ENCODE measurements at places on chromosomes 13 and 19. TPM values are rescaled to one million over a fixed set of nuclear protein-coding genes. Genes with fewer than 3 reads are reported as not detected.

Gene ONECUT3
- not detected for total RNA-seq

Gene RFPL4A
- not detected for total RNA-seq

- H3K36me3 ChIP-seq = peaks cover 84% of the 10 kb centered on the region
Observed at GRCh38 chr19:11096210-11096841, 7.1 kb downstream of the LDLR start.

DNA sequence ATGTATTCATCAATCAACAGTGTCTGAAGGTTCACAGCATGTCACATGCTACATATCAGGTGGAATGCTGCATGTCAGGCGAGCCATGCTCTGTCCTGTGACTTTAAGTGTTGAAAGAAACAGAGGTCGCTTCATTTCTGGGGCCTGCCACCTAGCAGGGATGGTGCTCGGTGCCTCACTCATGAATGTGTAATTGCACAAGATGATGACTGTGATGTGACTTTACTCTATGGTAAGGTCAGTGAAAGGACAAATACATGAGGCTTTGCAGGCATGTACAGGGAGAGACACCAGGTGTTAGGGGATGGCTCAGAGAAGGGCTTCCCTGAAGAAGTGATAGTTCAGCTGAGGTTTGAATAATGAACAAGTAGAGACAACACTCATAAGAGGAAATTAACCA is 66.7 kb downstream of the FRY start:
- peaks cover 2% of the 10 kb centered on the region for H3K36me3 ChIP-seq
- H3K4me1 ChIP-seq = no peaks in the 10 kb centered on the region

Gene YJEFN3
- 13.2 TPM for total RNA-seq

DNA sequence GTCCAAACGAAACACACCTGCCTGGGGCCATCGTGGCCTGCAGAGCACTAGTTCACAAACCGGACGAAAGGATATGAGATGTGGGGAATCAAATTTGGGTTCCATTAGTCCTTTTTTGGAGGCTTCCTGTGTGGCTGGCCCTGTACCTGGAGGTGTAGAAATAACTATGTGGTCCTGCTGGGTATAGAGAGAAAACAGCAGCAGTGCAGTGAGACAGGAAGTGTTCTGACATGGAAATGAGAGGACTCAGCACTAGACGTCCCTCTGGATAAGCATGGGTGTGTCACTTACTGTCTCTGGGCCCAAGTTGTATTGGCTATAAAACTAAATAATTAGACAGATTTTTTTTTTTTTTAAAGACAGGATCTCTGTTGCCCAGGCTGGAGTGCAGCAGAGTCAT is 12.3 kb downstream of the KDELR1 start:
- peaks cover 15% of the 10 kb centered on the region for H3K36me3 ChIP-seq
- no peak overlapping the region for H3K4me3 ChIP-seq
- DNase-seq = no peak
- no peak overlapping the region for H3K27ac ChIP-seq
- H3K27me3 ChIP-seq = no peaks in the 10 kb centered on the region
- peaks cover 5% of the 10 kb centered on the region for H3K4me1 ChIP-seq

DNA sequence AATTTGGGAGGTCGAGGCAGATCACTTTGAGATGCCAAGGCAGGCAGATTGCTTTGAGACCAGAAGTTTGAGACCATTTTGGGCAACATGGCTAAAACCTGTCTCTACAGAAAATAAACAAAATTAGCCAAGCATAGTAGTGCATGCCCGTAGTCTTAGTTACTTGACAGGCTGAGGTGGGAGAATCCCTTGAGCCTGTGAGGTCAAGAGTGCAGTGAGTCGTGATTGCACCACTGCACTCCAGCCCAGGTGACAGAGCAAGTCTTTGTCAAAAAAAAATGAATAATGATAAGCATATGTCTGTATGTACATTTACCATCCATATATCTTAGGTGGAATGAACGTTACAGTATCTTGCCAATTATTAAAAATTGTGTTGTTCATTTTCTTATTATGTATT is 2447.7 kb downstream of the PCDH9 start:
- H3K27me3 ChIP-seq = no peaks in the 10 kb centered on the region
- no peak overlapping the region for H3K4me3 ChIP-seq
- H3K4me1 ChIP-seq = no peaks in the 10 kb centered on the region

DNA sequence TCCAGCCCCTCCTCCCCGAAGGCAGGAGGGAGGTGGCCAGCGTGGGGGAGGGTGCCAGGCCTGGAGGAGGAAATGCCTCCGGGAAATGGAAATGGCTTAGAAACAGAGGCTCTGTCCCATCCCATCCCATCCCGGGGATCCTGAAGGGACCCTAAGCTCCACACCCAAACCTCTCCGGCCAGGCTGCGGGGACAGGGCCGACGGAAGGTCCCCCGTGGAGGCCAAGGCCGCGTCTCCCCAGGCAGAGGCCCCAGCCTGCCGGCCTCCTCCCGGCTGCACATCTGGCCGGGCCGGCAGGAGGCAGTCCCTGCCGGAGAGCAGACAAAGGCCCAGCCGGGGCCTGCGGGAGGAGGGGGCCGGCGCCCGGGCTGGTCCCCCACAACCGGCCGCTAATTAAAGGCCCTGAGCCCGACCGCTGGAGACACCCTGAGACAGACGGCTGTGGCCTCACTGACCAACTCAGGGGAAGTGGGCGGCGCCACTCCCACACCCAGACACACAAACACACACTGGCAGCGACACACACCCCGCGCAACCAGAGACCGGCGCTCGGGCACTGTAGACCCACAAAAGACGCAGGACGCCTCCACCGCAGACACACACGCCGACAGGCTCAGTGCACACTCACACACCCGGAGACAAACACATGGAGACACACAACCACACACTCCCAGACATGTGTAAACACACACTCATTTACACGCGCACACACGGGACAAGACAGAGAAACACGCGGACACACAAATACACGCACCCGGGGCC is 1.1 kb downstream of the ADAMTS10 start:
- peak overlapping the region; percentile 70 for H3K27ac ChIP-seq
- peaks cover 20% of the 10 kb centered on the region for H3K4me1 ChIP-seq
- peaks cover 4% of the 10 kb centered on the region for H3K36me3 ChIP-seq
- no peak for DNase-seq

Gene SMIM17
- 0.25 TPM for total RNA-seq

DNA sequence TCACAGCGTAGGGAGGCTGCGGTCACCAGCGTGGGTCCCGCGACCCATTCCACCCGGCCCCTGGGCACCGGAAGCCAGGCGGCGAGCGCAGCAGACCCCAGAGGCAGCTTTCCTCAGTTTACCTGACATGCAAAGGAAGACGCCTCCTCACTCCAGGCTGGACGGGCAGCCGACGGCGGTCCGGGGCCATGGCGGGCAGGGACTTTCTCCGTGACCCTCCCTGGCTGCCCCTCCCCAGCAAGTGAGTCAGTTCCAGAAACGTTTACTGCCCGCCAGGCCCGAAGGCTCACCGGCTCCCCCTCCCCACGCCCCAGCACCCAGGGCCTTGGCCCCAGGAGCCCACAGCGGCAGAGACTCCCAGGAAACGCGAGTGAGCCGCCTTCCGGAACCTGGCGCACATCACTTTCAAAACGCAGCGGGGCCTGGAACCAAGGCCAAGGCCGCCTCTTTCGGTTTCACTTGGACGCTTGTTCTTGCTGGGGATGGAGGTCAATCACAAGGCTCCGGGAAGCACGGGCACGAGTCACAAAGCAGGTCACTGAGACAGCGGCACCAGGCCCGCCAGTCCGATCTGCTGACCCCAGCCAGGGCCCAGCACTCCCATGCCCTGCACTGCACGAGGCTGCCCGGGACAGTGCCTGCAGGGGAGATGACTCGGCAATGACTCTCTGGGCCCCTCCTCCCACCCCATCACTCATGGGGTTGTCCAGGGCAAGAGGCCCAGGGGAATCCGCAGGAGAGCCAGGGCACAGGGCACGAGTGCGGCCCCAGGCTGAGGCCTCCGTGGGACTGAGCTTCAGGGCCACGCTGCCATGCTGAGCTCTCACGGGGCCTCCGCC is 5.3 kb downstream of the SBNO2 start:
- H3K27me3 ChIP-seq = no peaks in the 10 kb centered on the region
- no peak overlapping the region for H3K27ac ChIP-seq
- H3K36me3 ChIP-seq = peaks cover 15% of the 10 kb centered on the region
- H3K4me3 ChIP-seq = no peak overlapping the region
- DNase-seq = no peak

Gene ZNF541
- total RNA-seq = 0.35 TPM

DNA sequence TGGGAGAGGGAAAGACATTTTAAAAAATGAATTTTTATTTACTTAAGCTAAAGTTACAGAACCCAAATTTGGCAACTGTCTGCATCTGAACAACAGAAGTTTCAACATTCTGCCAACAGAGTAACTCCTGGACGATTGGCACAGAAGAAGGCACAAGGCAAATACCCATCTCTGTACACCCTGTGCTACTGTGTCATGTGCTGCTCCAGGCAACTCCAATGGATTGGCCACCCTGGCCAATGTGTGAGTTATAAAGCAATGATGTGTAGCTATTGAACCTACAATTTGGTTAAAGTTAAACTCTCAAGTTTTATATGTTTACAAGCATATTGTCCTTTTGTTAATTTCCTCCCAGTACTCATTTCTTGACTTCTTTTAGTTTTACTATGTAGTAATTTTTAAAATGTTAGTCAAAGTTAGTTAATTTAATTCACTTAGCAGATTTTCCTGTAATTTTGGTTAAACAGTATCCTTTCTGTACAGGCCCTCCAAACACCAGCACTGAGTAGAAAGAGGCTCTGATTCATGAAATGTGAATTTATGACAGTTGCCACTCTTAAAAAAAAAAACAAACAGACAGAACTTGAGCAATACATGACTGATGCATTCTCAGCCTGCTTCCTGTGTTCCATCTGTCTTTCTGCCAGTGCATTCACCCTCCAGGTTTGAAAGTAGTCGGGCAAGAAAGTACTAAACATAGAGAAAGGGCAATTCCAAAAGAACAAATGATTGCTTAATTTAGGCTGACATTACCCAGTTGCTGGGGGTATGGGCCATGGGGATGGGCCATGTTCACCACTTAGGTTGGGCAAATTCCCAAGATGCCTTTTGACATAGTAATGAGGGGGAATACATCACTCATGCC is 5.9 kb downstream of the STARD13 start:
- H3K27ac ChIP-seq = no peak overlapping the region
- no peaks in the 10 kb centered on the region for H3K36me3 ChIP-seq
- no peak overlapping the region for H3K4me3 ChIP-seq
- no peak for DNase-seq
- peaks cover 18% of the 10 kb centered on the region for H3K27me3 ChIP-seq
- no peaks in the 10 kb centered on the region for H3K4me1 ChIP-seq

Gene CGB8
- not detected for total RNA-seq

Gene ATP1A3
- 1.9 TPM for total RNA-seq

Gene DHRS12
- 9.5 TPM for total RNA-seq

GRCh38 chr13:27774651-27775050 is 17.6 kb upstream of the GSX1 start:
- H3K4me3 ChIP-seq = no peak overlapping the region
- no peaks in the 10 kb centered on the region for H3K4me1 ChIP-seq
- peaks cover 39% of the 10 kb centered on the region for H3K27me3 ChIP-seq

DNA sequence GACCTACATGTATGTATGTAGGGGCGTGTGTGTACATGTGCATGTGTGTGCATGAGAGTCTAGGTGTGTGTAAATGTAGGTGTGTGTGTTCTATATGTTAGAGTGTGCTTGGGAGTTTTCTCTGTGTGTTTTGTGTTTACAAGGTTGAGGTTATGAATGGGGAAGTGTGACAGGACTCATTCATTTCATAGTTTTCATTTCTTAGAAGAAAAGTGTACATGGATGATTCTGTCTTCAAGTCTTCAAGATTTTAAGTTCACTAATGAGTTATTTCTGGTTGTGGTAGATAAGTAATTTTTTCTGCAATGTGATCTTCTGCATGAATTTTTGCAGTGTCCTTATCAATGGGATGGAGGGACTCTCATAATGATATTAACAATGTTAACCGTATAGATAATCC is 118.2 kb upstream of the SLC10A2 start:
- H3K27ac ChIP-seq = no peak overlapping the region
- no peaks in the 10 kb centered on the region for H3K4me1 ChIP-seq
- no peak for DNase-seq
- no peaks in the 10 kb centered on the region for H3K27me3 ChIP-seq

Gene MBD3L2
- not detected for total RNA-seq

- H3K36me3 ChIP-seq = no peaks in the 10 kb centered on the region
- DNase-seq = no peak
- H3K27me3 ChIP-seq = no peaks in the 10 kb centered on the region
- H3K4me3 ChIP-seq = no peak overlapping the region
Observed at GRCh38 chr13:68872338-68872737, 1235.3 kb upstream of the ATXN8OS start.

GRCh38 chr19:1453525-1454364 is 3.8 kb downstream of the APC2 start:
- H3K4me3 ChIP-seq = no peak overlapping the region
- no peak overlapping the region for H3K27ac ChIP-seq
- H3K4me1 ChIP-seq = peaks cover 17% of the 10 kb centered on the region
- H3K36me3 ChIP-seq = peaks cover 4% of the 10 kb centered on the region

Gene GPI
- total RNA-seq = 404 TPM

GRCh38 chr13:35872369-35872768 is 258.8 kb downstream of the DCLK1 start:
- no peaks in the 10 kb centered on the region for H3K36me3 ChIP-seq
- no peak for DNase-seq
- H3K27ac ChIP-seq = no peak overlapping the region
- no peak overlapping the region for H3K4me3 ChIP-seq

Gene ERFL
- total RNA-seq = 1.5 TPM

DNA sequence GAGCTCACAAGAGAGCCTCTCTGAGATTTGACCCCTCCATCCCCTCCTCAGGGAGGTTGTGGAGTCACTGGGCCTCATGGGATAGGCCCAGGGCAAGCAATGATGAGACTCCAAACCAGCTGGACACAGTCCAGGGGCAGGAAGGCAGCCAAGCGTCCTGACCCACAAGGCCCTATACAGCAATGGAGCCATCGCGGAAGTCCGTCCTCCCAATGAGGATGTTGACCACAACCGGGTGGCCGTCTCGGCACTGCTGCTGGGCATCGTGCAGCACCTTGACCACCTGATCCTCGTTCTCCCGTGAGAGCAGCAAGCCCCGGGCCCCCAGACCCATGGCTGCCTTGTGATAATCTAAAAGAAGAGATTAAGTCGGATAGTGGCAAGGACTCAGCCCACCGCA is 7.9 kb downstream of the SYDE1 start:
- no peaks in the 10 kb centered on the region for H3K4me1 ChIP-seq
- H3K4me3 ChIP-seq = no peak overlapping the region
- no peak overlapping the region for H3K27ac ChIP-seq
- peaks cover 27% of the 10 kb centered on the region for H3K36me3 ChIP-seq
- DNase-seq = no peak

GRCh38 chr19:5086725-5087439 is 118.0 kb downstream of the KDM4B start:
- no peaks in the 10 kb centered on the region for H3K27me3 ChIP-seq
- no peak overlapping the region for H3K27ac ChIP-seq
- no peak overlapping the region for H3K4me3 ChIP-seq
- no peaks in the 10 kb centered on the region for H3K4me1 ChIP-seq
- DNase-seq = no peak

Gene UPK1A
- total RNA-seq = 0.37 TPM

Gene SMIM24
- total RNA-seq = 0.33 TPM

GRCh38 chr19:3178377-3178972 is at the start of gene S1PR4:
S1PR4 (plus strand) TSS chr19:3178769; CDS start chr19:3178793, 24 bp downstream.
- H3K27me3 ChIP-seq = no peaks in the 10 kb centered on the region
- H3K27ac ChIP-seq = peak within 1 kb of the TSS; percentile 98
- peaks cover 46% of the 10 kb centered on the region for H3K36me3 ChIP-seq
- H3K4me3 ChIP-seq = peak within 1 kb of the TSS; percentile 100

Data from activated CD4-positive, alpha-beta T cell treated with anti-CD3 and anti-CD28 coated beads, Interleukin-2, amount 10 ng/mL, durations not matched to agents 7 days and 5 days (primary cell).